ENCODE measurements at places on chromosomes 11 and 22. TPM values are rescaled to one million over a fixed set of nuclear protein-coding genes. Genes with fewer than 3 reads are reported as not detected.

DNA sequence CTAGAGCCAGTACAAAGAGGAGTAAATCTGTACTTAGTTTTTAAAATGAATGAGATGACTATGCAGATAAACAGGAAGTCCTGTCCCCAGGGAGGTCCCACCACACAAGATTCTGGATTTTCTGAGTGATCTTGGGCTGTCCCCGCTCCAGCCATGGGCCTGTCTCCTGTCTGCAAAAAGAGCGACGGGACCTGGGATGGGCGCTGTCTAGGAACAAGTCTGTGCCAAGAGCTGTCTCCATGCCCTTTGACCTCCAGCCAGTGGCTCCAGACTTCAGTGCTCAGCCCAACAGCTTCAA lies 6.0 kb downstream of the CSNK1E start:
- peaks cover 9% of the 10 kb centered on the region for H3K36me3 ChIP-seq
- peaks cover 100% of the 10 kb centered on the region for H3K4me1 ChIP-seq
- H3K27ac ChIP-seq, result peak overlapping the region; percentile 98
- no peaks in the 10 kb centered on the region for H3K27me3 ChIP-seq

GRCh38 chr11:12715941-12716340 lies 41.7 kb downstream of the TEAD1 start:
- peak overlapping the region; percentile 0 for H3K27ac ChIP-seq
- DNase-seq, result no peak
- no peak overlapping the region for H3K4me3 ChIP-seq
- no peaks in the 10 kb centered on the region for H3K27me3 ChIP-seq

DNA sequence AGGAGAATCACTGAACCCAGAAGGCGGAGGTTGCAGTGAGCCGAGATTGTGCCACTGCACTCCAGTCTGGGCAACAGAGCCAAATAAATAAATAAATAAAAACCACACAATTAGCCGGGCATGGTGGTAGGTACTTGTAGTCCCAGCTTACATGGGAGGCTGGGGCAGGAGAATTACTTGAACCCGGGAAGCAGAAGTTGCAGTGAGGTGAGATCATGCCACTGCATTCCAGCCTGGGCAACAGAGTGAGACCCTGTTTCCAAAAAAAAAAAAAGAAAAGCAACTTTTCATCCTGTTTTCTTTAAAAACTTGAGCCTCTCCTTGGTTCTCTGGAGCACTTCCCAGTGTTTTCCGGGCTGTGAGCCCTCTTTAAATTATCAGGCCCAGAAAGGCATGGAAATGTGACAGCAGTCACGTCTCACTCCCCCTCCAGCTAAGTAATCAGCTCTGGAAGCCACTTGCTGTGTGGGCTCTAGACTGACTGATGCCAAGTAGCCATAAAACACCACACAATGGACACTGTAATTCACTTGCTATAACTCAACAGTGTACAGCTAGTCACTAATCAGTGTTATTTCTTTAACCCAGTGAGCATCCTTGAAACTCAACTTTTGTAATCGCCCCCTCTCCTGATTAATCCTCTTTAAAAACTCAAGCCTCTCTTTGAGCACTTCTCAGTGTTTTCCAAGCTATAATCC lies 13.0 kb upstream of the MCHR1 start:
- peaks cover 33% of the 10 kb centered on the region for H3K4me1 ChIP-seq
- peak overlapping the region; percentile 89 for H3K27ac ChIP-seq
- H3K36me3 ChIP-seq, result no peaks in the 10 kb centered on the region
- peak; percentile 61 for DNase-seq
- H3K4me3 ChIP-seq, result no peak overlapping the region
- no peaks in the 10 kb centered on the region for H3K27me3 ChIP-seq

DNA sequence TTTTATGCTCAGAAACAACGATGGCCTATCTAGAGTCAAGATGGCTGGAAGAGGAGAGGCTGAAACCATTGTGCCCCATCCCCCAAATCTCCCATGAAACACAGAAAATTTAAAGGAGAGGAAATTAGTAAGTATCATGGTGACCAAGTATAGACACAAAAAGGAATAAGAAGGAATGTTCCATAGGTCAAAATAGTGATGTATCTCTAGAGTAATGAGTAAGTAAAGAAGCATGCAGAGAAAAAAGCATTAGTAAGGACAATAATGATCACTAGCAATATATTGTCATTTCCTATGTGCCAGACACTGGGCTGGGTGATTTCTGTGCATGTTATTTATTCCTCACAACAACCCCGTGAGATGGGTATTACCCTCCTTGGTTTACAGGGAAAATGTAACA lies 2.6 kb upstream of the SLC22A24 start:
- no peak overlapping the region for H3K4me3 ChIP-seq
- H3K27ac ChIP-seq, result no peak overlapping the region
- H3K36me3 ChIP-seq, result no peaks in the 10 kb centered on the region
- DNase-seq, result no peak

DNA sequence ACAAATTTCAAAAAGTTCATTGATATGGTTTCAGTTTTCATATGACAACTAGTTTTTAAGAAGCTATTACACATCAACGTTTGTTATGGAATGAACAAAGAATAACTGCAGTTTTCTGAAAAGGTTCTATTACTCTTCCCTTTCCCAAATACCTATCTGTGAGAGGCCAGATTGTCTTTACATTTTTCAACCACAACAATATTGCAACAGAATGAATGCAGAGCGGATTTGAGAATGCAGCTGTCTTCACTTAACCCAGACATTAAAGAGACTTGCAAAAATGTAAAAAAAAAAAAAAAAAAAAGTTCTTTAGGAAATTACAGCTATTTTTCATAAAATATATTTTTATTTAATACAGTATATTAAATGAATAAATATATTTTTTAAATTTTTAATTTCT lies 250.8 kb downstream of the DDX10 start:
- H3K36me3 ChIP-seq, result peaks cover 3% of the 10 kb centered on the region
- no peak overlapping the region for H3K4me3 ChIP-seq
- DNase-seq, result no peak
- H3K4me1 ChIP-seq, result peaks cover 14% of the 10 kb centered on the region
- H3K27me3 ChIP-seq, result no peaks in the 10 kb centered on the region

GRCh38 chr22:49023879-49024774 lies 803.5 kb downstream of the BRD1 start:
- H3K4me3 ChIP-seq, result no peak overlapping the region
- peaks cover 74% of the 10 kb centered on the region for H3K27me3 ChIP-seq
- no peaks in the 10 kb centered on the region for H3K36me3 ChIP-seq
- DNase-seq, result no peak
- no peaks in the 10 kb centered on the region for H3K4me1 ChIP-seq
- H3K27ac ChIP-seq, result no peak overlapping the region

DNA sequence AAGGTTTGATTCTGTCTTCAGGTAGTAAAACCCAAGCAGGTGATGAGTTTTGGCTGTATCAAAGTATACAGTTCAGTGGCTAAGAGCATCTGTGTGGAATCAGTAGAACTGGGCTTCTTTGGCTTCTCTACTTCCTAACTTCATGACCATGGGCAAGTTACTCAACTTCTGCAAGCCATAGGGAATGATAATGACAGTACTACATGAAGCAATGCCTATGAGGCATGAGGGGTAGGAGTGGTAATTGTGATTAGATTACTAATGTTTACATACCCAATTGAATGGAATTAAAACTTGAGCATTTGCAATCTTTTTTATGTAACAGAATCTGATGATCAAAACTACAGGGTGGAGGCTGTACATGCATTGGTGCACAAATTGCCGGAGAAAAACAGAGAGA lies 164.3 kb downstream of the PGR start:
- no peak for DNase-seq
- H3K27me3 ChIP-seq, result no peaks in the 10 kb centered on the region
- no peak overlapping the region for H3K27ac ChIP-seq
- no peak overlapping the region for H3K4me3 ChIP-seq

DNA sequence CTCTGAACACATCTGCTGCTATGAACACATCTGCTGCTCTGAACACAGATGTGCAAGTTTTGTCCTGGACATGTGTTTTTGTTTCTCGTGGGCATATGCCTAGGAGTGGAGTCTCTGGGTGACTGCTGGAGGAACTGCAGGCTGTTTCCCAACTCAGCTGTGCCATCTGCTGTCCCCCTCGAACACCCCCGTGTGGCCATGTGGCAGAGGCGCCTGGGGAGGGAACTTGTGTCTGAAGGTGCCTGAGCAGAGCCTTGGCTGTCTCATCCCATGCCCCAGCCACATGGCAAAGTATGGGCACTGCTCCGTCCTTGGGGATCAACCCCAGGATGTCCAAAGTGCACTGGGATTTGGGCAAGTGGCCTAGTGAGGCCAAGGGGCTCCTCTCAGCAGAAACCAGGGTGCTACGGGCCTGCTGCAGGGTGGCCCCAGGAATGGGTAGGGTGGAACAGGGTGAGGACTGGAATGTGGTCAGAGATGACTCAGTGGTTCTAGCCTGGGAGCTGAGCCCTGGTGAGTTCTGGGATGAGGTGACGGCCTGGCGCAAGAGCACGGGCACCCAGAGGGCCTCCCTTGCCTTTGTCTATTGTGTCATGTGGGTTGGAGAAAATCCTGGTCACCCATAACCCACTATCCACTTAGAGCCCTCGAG lies 14.7 kb downstream of the GATD1 start:
- H3K4me1 ChIP-seq, result no peaks in the 10 kb centered on the region
- H3K4me3 ChIP-seq, result no peak overlapping the region

The C11orf86 gene
- not detected for total RNA-seq

GRCh38 chr11:28460348-28460747 lies 352.2 kb downstream of the METTL15 start:
- H3K36me3 ChIP-seq, result no peaks in the 10 kb centered on the region
- no peaks in the 10 kb centered on the region for H3K4me1 ChIP-seq
- H3K4me3 ChIP-seq, result no peak overlapping the region
- H3K27ac ChIP-seq, result no peak overlapping the region
- no peak for DNase-seq
- H3K27me3 ChIP-seq, result no peaks in the 10 kb centered on the region

The SLN gene
- total RNA-seq, result 64.0 TPM

The MIOX gene
- not detected for total RNA-seq

DNA sequence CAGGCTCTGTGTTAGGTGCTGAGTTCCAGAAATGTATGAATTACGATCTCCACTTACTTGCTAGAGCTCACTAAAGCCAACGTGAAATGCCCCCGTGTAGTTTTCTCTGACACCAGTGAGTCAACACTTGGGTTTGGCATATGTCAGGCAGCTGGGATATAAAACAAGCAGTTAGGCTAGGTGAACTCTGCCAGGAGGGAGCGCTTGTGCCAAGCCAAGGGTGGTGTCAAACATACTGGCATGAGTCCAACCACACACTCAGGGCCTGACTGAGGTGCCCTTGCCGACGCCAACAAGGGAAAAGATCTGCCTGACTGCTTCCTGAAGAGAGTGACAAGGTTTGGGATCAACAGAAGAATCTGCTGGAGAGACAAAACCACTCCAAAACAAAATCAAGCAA lies 167.8 kb upstream of the NARS2 start:
- DNase-seq, result peak; percentile 69
- peaks cover 16% of the 10 kb centered on the region for H3K27me3 ChIP-seq
- H3K27ac ChIP-seq, result peak overlapping the region; percentile 68
- H3K4me3 ChIP-seq, result no peak overlapping the region
- no peaks in the 10 kb centered on the region for H3K36me3 ChIP-seq

GRCh38 chr11:77071671-77072605 lies 5.2 kb downstream of the CAPN5 start:
- peaks cover 44% of the 10 kb centered on the region for H3K4me1 ChIP-seq
- no peaks in the 10 kb centered on the region for H3K36me3 ChIP-seq
- no peak overlapping the region for H3K4me3 ChIP-seq
- H3K27ac ChIP-seq, result peak overlapping the region; percentile 89
- H3K27me3 ChIP-seq, result no peaks in the 10 kb centered on the region

- peaks cover 7% of the 10 kb centered on the region for H3K4me1 ChIP-seq
- no peaks in the 10 kb centered on the region for H3K27me3 ChIP-seq
- H3K4me3 ChIP-seq, result no peak overlapping the region
- no peak for DNase-seq
- no peaks in the 10 kb centered on the region for H3K36me3 ChIP-seq
Observed at GRCh38 chr11:35005141-35005780, 88.8 kb downstream of the PDHX start.

GRCh38 chr11:71343828-71344400 lies 91.5 kb upstream of the SHANK2 start:
- no peaks in the 10 kb centered on the region for H3K4me1 ChIP-seq
- DNase-seq, result no peak

GRCh38 chr22:46971099-46971763 lies 208.8 kb downstream of the TBC1D22A start:
- H3K27me3 ChIP-seq, result no peaks in the 10 kb centered on the region
- no peak overlapping the region for H3K4me3 ChIP-seq
- peak overlapping the region; percentile 79 for H3K27ac ChIP-seq
- peaks cover 14% of the 10 kb centered on the region for H3K36me3 ChIP-seq
- DNase-seq, result peak; percentile 37

DNA sequence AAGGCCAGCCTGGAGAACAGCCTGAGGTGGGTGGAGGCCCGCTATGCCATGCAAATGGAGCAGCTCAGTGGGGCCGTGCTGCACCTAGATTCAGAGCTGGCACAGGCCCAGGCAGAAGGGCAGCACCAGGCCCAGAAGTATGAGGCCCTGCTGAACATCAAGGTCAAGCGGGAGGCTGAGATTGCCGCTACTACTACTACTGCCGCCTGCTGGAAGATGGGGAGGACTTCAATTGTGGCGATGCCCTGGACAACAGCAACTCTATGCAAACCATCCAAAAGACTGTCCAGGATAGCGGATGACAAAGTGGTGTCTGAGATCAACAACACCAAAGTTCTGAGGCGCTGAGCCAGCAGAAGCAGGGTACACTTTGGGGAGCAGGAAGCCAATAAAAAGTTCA lies 3.1 kb upstream of the TMEM218 start:
- DNase-seq, result no peak
- no peak overlapping the region for H3K4me3 ChIP-seq
- peaks cover 14% of the 10 kb centered on the region for H3K4me1 ChIP-seq
- no peak overlapping the region for H3K27ac ChIP-seq
- H3K36me3 ChIP-seq, result no peaks in the 10 kb centered on the region
- peaks cover 23% of the 10 kb centered on the region for H3K27me3 ChIP-seq

DNA sequence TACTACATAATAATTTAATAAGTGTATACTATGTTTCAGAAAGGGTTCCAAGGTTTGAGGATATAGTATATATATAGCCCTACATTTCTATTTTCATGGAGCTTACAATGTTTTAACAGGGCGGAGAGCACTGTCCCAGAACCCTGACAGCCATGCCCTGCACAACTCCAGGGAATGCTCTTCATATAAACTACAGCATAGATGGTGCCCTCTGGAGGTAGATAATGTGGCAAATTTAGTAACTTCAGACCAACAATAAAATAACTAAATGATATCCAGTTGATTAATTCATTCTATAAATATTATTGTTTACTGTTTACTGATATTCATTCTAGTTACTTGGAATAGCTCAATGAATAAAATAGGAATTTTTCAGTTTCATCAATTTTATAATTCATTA lies 693.7 kb upstream of the CCDC179 start:
- no peaks in the 10 kb centered on the region for H3K27me3 ChIP-seq
- H3K36me3 ChIP-seq, result no peaks in the 10 kb centered on the region
- no peak overlapping the region for H3K27ac ChIP-seq
- DNase-seq, result no peak
- no peaks in the 10 kb centered on the region for H3K4me1 ChIP-seq
- H3K4me3 ChIP-seq, result no peak overlapping the region

The CARS1 gene
- total RNA-seq, result 14.3 TPM

The OTOG gene
- total RNA-seq, result not detected

The MYBPC3 gene
- total RNA-seq, result 2,538 TPM

The SIPA1 gene
- 21.0 TPM for total RNA-seq

All from left ventricle myocardium inferior (tissue), 1 donor.